ENCODE measurements at places on chromosomes 1 and 21. TPM values are rescaled to one million over a fixed set of nuclear protein-coding genes. Genes with fewer than 3 reads are reported as not detected.

The REN gene
- 0.89 TPM for total RNA-seq

The PDXK gene
- total RNA-seq: 137 TPM

The CAPN8 gene
- total RNA-seq: 97.2 TPM

The SLC6A17 gene
- total RNA-seq: not detected

The CRNN gene
- not detected for total RNA-seq

GRCh38 chr1:12573015-12573825, 44.8 kb downstream of the DHRS3 start:
- no peak for DNase-seq

- DNase-seq: no peak
These were observed 218.0 kb upstream of the GALNT2 start for GRCh38 chr1:229848752-229849677.

DNA sequence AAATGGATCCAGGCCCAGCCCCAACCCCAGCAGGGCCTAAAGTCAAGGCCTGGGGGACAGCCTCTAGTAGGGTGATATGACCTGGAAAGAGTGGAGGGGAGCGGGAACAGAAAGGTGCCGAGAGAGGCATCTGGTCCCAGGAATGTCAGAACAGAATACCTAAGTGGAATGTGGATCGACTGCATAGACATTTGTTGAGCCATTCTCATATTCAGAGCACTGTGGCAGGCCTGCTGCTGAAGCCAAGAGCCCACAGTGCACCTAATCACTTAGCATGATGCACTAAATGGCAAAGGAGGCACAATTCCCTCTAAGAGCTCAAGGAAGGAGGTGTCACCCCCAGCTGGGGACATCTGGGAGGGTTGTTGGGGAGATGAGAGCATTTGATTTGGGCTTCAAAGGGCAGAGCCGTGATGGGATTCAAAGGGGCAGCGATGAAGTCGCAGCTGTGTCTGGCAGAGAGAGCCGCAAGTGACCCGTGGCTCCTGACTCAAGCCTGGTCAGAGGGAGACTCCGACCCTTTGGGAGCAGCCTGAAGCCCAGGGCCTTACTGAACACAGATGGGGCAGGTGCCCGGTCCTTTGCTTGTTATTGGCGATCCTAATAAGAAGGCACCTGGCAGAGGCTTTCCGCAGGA, 8.6 kb upstream of the PKP1 start:
- DNase-seq: no peak

DNA sequence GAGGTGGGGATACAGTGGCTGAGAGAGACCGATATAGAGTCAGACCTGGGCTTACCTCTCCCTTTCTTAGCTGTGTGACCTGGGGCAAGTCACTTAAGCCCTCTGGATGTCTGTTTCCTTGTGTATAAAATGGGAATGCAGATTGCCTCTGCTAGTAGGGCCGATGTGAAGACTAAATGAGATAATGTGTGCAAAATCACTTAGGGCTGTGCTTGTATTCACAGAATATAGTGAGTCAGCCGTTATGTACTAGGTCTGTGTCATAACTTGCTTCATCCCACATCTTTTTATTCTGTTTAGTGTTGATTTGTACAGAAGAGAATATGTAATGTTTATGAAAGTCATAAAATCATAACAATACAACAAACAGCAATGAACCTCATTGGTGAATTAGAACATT, 56.0 kb downstream of the PTPRU start:
- no peak for DNase-seq

- peak; percentile 45 for DNase-seq
These were observed 68.4 kb downstream of the SNRPE start for GRCh38 chr1:203929741-203930309.

DNA sequence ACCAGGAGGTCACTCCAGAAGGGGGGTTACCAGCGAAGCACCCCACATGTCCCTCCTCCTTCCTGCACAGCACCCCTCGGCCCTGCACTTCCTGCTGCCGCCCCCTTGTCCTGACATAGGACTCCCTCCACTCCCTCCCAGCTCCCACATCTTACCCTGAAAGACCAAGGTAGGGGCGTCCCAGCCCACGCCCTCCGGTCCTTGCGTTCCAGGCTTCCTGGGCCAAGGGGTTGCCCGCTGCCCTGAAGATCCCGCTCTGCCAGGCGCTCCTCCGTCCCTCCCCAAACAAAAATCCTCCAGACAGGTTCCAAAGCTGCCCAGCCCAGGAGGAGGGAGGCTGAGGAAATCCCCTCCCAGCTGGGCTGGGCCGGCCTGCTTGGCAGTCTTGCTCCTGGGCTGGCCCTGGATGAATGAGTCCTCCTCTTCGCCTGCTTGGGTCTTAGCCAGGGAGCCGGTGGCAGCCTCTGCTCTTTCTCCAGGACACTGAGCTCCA, at the start of gene RHBDL2:
TSS of gene RHBDL2 (minus strand) at position 304 of the 493 bp plus-strand sequence. CDS start 22,618 bp downstream, outside the sequence.
- peak; percentile 82 for DNase-seq

DNA sequence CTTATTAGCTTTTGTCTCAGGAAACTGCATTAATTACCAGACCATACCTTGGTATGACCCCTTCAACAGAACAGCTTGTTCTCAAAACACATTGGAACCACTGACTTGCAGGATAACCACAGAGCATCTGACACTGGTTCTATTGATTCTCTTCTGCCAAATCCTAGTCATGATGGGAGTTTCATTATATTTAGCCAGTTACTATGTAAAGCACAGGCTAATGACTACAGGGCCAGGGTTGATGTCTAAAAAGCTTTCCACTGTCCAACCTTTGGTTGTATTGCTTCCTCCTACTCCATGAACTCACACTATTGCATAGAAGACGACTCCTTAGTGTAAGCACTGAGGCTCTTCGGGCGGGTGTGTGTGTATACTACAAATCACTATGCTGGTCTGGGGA, 3.8 kb downstream of the STMN1 start:
- DNase-seq: no peak

DNA sequence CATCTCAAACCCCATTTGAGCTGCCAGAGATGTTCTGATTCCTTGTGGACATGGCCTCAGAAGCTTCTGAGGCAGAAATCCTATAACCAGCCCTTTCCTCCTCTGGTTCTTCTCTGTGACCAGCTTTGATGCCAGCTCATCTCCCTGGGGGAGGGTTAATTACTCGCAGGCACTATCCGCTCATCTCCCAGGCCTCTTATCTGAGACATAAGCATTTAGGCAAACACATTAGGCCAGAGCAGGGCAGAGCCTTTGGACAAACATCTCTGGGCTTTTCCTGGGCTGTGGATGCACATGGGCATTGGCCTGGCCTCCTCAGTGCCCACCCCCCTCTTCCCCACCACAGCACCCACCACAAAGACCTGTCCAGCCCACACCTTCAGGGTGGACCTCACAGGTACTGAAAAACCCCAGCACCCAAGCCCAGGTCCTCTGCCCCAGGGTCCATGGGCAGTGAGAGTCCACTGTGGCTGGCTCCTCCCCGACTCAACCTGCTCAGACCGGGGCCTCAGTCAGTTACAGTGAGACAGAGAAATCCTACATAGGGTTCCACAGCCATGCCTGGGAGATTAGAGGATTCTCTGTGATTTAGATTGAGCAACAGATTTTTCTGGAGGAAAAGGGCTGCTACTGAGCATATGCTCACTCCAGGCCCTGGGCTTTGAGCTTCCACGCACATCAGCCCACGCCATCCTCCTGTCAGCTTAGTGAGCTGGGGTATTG, 26.9 kb downstream of the IGSF21 start:
- no peak for DNase-seq

DNA sequence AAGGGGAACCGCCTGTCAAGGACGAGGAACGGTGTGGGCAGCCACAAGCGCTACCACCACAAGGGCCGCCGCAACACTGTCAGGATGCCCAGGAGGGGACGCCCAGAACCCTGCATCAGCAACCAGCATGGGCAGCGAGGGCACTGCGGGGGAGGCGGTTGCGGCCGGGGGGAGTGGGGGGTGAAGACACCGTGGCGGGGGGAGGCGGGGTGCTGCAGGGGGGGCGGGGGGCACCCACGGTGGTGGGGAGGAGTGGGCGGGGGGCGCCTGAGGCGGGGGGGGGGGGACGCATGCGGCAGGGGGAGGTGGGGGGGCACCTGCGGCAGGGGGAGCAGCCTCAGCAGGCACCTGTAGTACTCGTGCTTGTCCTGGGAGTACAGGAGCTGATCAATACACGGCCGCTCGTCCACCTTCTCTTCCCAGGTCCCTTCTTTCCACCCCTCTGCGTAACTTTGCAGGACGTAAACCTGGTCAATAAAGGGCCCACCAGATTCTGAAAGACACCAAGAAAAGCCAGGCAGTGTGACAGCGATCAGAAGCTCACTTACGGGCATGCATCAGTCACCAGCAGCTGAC, 4.6 kb downstream of the POFUT2 start:
- DNase-seq: peak; percentile 39

GRCh38 chr1:17419626-17420328, 19.7 kb downstream of the RCC2 start:
- DNase-seq: peak; percentile 59

DNA sequence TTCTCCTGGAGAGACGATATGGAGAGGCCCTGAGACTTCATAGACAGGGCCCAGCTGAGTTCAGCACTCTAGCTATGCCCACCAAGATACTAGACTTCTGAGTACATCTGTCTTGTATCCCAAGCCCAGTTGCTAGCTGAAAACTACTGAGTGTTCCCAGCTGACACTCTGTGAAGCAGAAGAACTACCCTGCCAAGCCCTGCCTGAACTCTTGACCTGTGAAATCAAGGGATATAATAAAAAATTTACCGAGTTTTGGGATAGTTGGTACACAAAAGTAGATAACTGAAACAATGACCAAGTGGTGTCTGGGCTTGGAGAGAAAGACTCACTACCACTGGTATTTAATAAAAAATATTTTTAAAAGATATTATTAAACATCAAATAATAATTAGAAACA, 267.5 kb downstream of the TRABD2B start:
- DNase-seq: no peak

DNA sequence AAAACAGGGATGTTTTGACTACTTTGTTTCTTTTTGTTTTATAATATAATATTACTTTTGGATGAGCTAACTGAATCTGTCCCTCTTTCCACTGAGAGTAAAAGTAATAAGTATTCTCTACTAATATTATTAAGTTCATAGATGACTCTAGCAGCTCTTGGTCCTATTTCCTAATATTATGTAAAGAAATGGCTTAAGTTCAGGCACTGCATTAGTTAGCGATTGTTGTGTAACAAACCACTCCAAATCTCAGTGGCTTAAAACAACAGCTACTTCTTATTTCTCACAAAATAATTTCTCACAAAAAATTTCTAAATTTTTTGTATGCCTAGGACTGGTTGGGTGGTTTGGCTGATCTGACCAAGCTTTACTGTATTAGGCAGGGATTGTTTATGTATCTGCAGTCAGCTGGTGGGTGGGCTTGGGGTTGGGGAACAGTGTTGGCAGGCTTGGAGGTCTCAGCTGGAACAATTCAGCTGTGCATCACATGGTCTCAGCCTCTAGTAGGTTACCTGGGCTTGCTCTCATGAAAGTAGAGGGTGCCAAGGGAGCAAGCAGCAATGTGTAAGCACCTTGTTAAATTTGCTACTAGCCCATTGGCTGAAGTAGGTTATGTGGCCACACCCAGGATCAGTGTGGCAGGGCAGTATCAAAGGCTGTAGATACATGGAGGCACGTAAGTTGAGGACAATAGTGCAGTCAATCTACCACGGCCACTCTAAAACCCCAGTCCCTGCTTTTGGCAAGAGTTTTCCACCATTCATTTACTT, 8.8 kb upstream of the CCT8 start:
- no peak for DNase-seq

DNA sequence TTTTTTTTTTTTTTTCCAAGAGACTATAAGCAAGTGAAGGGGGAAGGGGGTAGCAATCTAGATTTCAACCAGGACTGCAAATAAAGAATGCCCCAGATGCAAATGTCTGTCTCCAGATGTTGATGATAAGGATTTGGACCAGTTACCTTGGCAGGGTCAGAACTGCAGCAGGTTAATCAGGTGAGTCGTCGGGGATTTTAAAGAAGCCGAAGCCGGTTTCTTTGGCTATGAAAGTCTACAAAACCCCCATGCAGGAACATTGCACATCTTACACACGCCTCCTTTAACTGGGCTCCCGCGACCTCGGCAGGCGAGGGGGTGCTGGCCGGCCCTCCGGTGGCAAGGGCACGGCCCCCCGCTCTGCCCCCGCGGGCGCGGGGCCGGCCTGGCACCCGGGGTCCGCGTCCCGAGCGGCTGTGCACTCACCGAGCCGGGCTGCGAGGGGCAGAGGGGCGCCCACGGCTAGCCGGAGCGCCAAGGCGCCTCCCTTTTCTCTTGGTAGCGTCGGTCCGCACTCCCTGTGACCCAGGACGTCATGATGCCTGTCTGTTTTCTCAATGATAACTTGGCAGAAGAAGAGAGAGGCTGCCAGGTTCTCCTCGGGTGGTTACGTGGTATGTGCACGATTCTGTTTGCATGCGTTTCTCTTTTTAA, 366.3 kb upstream of the ESRRG start:
- no peak for DNase-seq

- DNase-seq: no peak
These were observed 869.1 kb upstream of the B3GALT2 start for GRCh38 chr1:194055536-194055935.

DNA sequence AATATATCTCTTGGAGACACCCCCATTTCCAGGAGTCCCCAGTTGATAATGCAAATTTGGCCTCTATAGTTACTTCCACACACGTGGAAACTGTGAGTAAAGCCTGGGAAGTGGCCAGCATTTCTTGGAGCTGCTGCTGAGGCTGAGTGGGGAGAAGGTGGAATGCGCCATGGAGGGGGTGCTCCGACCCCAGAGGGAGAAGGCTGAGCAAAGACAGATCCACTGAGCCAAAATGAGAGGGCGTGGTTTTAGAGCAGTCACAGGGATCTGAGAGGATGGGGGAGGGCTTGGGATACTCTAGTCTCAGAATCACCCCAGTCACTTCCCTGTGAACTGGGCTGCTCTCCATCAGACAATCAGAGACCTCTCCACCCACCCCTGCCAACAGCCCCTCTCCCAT, 38.7 kb downstream of the TRIM62 start:
- DNase-seq: no peak

GRCh38 chr1:241963722-241964121, 6.2 kb downstream of the BECN2 start:
- no peak for DNase-seq

DNA sequence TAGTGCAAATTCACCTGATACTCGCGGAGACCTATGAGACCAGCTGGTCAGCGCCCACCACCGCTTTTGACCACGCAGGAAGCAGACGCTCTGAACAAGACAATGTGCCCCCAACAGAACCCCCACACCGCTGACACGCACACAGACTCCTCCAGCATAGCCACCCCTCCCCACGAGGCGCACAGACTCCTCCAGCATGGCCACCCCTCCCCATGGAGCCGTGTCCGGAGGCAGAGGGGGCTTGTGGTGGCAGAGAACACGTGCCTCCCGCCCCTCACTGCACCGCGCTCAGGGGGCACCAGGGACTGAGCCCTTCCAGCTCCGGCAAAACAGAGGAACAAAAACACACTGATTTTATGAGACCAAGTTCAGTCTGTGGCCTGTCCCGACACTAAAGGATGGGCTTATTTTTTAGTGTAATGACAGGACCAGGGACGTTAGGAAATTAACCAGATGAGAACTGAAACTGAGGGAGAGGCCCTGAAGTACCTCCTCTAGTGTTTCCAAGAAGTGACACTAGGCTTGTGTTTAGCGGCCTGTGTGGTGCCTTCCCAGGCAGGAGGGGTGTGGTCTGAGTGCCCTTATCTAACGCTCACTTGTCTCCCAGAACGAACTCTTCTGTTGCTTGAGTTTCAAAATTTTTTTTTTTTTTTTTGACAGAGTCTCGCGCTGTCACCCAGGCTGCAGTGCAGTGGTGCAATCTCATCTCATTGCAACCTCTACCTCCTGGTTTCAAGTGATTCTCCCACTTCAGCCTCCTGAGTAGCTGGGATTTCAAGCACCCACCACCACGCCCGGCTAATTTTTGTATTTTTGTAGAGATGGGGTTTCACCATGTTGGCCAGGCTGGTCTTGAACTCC, 10.0 kb upstream of the AGPAT3 start:
- no peak for DNase-seq

- DNase-seq: no peak
These were observed 179.4 kb downstream of the ZBTB18 start for GRCh38 chr1:244230470-244230869.

GRCh38 chr1:168159251-168159650, 19.5 kb upstream of the TIPRL start:
- no peak for DNase-seq

All from ureter (tissue), 1 donor.